ENCODE measurements at places on chromosomes 5 and 9.

- no peak for DNase-seq
These were observed 1489.8 kb upstream of the C9orf72 start for GRCh38 chr9:29063031-29063430.

GRCh38 chr9:114619191-114619761, 8.2 kb downstream of the TMEM268 start:
- DNase-seq = no peak

DNA sequence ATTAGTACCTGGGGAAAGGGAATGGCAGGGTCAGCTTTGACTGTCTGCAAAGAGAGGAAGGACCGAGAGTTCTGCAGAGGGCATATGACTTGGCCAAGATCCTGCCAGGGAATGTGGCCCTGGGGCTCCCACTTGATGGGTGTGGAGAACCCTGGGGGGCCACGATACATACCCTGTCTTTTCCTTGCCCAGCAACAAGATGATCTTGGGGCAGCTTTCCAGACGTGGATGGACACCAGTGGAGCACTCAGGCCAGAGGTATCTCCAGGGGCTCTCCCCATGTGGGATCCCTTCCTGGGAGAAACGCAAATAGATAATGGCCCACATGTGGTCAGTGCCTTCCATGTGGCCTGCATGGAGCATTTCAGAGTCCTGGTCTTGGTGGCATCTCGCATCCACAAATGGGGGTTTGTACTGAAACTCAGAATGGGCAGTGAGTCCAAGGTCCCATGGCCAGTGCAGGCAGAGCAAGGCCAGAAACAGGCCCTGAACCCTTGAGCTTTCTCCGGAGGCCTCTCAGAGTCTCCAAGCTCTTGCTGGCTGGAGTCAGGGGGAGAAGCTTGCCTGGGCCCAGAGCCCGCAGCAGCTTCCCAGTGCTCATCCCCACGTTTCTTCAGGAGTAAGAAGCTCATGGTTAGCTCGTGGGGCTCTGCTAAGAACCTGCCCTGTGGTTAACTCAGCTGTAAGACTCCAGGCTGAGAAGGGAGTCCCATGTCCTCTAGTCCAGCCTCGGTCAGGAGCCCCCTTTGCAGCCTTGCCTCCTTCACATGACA, 18.3 kb upstream of the ORM1 start:
- no peak for DNase-seq

DNA sequence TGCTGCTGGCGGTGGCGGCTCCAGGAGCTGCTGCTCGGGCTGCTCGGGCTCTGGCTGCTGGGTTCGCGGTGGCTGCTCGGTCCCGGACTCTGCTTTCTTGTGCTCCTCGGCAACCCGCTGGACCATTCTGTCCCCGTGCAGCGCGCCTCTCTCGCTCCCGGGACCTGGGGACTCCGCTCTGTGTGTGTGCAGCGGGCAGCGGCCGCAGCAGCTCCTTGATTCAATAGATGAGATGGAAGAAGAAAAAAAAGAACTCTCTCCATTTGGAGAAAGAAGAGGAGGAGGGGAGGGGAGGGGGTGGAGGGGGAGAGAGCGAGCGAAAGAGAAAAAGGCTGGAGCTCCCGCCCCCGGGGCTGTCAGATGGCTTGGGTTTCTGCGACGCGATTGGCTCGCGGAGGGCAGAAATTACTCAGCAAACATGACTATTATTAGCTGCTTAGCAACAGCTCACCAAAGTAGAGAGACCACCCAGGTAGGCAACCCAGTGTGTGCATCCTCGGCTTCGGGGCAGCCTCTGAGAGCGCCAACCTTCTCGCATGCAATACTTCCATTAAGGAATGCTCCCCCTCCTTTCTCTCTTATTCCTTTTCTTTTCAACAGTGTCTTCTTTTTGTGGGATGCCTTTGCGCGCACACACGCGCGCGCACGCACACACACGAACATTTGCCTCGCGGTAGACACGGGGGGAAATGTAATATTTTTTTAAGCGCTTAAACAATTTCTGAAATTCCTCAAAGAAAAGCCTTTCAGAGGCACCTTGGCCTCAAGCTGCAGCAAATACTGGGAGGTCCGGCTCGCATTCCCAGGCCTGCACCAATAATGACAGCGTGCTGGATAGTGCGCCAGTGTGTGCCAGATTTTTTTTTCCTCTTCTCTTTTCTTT, 7.6 kb downstream of the PTCH1 start:
- peak; percentile 94 for DNase-seq

DNA sequence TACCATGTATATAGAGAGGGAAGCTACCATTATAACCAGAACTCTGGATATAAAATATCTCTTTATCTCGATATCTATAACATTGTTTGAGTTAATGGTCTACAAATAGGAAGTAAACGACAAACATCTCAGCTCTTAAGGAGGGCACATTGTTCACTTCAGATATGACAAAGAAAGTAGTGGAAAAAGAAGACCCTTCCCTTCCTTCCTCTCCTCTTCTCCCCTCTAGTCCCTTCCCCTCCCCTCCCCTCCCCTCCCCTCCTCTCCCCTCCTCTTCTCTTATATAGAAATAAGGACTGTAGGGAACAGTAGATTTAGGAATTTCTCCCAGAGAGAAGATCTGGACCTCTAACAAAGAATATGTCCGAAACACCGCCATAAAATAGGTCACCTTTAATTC, 1731.9 kb upstream of the CDH9 start:
- no peak for DNase-seq

DNA sequence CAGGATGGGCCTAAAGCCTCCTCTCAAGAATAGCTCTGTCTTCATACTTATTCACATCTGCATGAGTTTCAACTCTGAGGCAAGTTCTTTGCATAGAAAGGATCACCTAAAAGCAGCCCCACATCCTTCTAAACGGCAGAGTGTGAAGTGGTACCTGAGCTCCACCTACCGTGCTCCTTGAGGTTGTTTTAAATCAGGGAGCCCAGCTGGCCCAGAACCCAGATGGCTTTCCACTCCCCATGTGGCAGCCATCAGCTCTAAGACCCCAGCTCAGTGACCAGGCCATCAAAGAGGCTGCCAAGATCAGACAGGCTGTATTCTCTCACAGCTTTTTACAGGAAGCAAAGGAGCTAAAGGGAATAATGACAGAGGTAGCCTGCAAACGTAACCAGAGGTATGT, 299.3 kb downstream of the RASEF start:
- peak; percentile 24 for DNase-seq

DNA sequence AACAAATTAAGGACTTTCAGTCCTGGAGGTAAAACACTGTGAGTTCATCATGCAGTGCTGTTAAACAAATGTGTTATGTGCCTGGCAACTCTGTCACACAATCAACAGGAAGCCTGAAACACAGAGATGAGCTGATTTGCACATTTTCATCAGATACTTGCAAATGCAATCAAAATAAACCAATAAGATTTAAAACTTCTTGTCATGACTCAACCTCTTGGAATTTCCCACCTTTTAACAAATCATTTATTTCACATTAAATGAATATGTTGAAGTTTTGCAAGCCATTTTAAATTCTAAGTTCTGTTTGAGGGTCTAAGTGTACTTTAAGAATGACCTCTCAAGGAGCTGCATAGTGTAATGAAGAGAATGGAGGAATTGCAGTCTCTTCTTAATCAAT, 64.4 kb downstream of the ANXA1 start:
- no peak for DNase-seq

GRCh38 chr9:108743901-108744371, 111.8 kb downstream of the ACTL7B start:
- DNase-seq = peak; percentile 76

- no peak for DNase-seq
These were observed 44.5 kb upstream of the NR5A1 start for GRCh38 chr9:124551472-124552272.

DNA sequence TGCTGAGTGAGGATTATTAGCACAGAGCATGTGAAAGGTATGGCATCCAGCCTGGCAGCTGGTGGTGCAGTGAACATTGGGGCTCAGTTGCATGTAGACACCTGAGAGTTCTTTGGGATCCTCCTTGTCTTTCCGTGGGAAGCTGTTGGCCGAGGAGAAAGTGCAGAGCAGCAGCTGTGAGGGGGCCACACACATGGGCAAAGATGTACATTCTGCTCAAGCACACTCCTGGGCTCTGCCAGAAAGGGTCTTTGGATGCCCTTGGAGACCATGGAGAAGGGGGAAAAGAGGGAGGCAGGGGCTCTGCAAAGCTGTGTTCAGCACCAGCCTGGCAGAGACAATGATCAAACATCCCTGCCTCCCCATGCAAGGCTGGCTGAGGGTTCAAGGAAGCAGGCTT, 138.7 kb upstream of the PITX1 start:
- DNase-seq = no peak

DNA sequence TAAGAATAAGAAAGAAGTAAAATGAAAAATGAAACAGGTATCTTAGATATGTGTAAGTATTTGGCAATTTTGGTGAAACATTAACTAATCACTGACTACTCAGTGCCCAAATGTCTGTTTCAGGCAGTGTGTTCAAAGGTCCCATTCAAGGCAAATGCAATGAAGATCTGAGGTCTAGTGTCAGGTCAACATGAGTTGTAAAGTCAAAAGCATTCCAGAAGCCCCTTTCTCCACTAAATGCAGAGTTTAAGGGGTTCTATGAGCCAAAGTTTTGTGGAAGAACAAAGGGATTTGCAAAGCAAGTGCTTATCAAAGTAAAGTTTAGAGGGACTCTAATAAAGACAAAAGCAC, 71.0 kb upstream of the GPBP1 start:
- no peak for DNase-seq

GRCh38 chr5:68834491-68834981, 259.3 kb upstream of the SLC30A5 start:
- DNase-seq = no peak

- no peak for DNase-seq
These were observed 116.1 kb upstream of the TUT7 start for GRCh38 chr9:86470326-86470725.

DNA sequence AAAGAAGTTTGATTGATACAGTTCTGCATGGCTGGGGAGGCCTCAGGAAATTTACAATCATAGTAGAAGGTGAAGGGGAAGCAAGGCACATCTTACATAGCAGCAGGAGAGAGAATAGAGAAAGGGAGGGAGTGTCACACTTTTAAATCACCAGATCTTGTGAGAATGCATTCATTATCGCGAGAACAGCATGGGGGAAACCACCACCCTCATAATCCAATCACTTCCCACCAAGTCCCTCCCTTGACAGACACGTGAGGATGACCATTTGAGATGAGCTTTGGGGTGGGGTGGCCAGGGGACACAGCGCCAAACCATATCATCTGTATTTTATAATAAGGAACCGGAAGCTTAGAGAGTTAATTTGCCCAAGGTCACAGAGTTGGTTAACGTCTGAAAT, 13.7 kb upstream of the FOCAD start:
- no peak for DNase-seq

DNA sequence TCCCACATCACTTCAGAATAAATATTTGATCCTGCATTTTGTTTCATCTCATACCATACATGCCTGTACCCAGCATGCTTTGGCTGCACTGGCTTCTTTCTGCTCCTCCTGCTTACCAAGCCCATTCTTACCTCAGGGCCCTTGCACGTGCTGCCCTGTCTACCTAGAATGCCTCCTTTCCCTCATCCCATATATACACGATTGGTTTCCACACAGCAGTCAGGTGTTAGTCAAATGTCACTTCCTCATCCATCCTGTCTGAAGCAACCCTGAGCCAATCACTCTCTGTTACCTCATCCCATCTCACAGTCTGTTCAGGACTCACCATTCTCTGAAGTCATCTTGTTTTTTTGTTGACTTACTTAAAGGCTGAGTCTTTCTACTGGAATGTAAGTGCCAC, 30.3 kb downstream of the CAST start:
- no peak for DNase-seq

DNA sequence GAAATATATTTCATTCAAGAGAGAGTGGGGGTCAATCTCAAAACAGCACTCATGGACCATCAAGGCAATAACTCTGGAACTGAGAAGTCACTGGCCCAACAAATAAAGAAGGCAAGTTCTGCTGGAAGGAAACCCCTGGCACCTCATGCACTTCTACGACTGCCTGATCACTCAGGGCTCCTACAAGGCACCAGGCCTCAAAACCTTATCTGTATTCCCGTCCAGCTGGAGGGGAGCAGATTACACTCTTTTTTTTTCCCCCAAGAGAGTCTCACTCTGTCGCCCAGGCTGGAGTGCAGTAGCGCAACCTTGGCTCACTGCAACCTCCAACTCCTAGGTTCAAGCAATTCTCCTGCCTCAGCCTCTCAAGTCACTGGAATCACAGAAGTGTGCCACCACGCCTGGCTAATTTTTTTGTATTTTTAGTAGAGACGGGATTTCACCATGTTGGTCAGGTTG, 49.9 kb downstream of the P4HA2 start:
- DNase-seq = no peak

DNA sequence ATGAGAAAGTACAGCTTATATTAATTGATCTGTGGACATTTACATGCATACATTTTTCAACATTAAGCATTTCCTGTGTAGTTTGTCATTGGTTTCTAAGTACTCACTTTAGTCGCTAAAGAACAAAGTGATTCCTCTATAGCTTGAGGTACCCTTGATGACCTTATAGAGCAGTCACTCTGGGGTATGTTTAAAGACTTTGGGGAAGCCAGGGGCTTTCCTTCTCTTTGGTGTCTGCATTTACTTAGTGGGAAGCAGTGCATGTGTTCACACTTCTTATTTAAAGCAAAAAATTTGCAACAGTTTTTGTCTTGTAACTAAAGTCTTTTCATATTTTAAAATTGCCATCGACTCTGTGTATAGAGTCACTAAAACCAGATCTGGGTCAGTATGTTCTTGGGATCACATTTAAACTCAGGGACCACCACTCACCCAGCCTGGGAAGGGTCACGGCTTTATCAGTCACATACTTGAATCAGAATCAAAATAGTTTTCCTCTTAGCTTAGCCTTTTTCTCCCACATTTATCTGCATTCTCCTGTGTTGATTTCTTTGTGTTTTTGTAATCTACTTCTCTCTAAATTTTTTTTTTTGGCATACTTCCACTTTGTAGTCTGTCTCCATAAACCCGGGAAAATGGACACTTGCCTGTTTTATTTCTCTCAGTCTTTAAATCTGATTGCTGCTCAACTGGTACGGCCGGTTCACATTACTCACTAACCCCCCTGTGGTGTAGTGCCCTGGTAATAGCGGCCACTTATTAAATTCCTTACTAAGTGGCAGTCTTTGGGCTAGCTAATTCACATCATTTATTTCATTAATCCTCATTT, 143.9 kb upstream of the FBN2 start:
- no peak for DNase-seq

GRCh38 chr5:107385708-107386107, 285.0 kb downstream of the EFNA5 start:
- no peak for DNase-seq

Measured in NCI-H2171 (cell line).